GM20000 (cell line): ENCODE measurements at places on chromosomes 7 and 10.

GRCh38 chr10:101749047-101750016 is 26.6 kb downstream of the FGF8 start:
- DNase-seq, result no peak

GRCh38 chr10:130243015-130243414 is 106.8 kb downstream of the GLRX3 start:
- DNase-seq, result no peak

GRCh38 chr10:35640474-35640873 is 1.6 kb downstream of the FZD8 start:
- DNase-seq, result peak; percentile 86

GRCh38 chr7:17147409-17147808 is 151.0 kb upstream of the AHR start:
- no peak for DNase-seq

- no peak for DNase-seq
These were observed 7.2 kb downstream of the ZNF277 start for GRCh38 chr7:112213735-112214134.

DNA sequence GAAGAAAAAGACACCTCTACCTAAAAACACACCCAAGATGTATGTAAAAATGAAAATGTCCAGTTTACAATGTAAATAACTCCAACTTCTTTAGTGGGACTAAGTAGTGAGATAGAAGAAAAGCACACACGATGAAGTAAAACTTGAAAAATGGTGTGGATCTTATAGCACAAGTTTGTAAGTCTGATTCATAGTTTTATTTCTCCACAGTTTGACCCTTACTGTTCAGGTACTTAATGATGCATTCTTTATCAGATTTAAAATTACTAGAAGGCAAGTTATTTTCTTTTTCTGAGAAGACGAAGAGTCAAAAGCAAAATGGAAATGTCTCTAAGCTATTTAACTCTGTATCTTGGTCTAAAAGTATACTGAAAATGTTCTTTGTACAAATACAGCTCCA is 6.1 kb downstream of the NAMPT start:
- DNase-seq, result no peak

DNA sequence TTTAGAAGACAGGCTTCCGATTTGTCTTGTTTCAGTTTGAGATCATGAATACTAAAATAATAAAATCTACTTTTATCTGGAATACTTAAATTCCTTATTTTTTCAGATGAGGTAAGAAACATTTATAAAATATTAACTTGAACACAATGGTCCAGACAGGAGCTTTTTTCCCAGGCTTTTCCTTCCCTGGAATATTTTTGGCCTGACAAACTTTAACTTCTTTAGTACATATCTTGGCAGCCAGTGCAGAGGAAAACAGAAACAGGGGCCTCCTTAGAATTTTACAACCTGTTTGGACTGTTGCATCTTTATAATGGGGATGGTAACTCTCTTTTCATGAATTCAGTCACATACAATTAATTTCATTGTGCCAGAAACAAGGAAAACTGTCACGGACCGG is 41.4 kb downstream of the NRP1 start:
- no peak for DNase-seq

DNA sequence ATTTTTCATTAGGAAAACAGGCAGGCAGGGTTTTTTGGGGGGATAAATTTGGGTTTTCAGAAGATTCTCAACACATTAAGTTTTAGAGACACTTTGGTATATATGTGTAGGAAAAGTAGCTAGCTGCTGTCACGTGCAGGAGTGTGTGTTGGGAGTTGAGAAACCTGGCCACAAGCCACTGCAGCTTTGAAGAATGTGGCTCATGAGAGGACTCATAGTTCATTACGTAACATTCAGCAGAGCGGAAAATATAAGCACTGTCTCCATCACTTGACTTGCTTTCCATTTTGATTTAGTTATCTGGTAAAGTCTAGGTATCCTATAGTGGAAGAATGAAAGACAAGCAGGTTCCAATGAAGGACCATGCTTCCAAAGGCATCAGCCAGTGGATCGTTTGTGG is 31.2 kb downstream of the SMNDC1 start:
- peak; percentile 16 for DNase-seq

DNA sequence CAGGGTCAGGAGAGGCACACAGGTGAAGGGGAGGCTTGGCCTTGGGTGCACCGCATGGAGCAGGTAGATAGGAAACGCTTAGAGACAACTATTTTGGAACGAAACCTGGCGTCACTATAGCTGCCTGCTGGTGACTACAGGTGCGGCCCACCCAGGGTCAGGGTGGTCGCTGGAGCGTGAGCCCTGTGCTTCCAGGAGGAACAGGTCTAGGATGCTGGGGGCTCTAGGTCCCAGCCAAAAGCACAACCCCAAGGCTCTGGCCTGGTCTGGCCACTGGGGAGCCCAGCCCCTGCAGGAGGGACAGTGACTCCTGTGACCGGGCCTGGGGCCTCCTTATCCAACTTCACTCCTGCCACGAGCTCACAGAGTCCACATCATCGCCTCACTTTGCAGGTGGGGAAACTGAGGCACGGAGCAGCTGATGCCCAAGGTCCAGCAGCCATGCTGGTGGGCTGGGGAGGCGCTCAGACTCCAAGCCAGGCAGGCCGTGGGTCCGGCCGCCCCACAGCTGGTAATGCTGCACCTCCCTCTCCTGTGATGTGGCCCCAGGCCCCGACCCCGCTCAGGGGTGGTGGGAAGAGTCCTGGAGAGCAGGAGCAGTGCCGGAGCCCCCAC is 9.0 kb downstream of the LFNG start:
- DNase-seq, result no peak

DNA sequence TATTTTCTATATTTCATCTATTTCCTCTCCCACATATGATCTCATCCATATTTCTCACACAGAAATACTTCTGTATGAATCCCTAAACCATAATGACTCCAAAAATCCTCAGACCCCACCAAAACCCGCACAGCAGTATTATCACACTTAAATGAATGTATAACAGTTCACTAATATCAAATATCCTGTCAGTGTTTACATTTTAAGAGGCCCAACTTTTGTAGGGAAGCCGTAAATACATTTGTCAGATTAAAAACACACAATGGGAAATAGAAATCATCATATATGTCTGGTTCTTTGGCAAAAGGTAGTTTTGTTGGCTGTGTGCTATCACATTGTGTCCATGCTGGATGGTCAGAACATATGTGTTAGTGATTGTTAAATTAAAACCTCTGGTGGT is 4.2 kb downstream of the AUTS2 start:
- no peak for DNase-seq

GRCh38 chr7:44712012-44712411 is 36.6 kb upstream of the ZMIZ2 start:
- peak; percentile 3 for DNase-seq

GRCh38 chr10:79165070-79165778 is 96.5 kb downstream of the ZMIZ1 start:
- DNase-seq, result no peak

- DNase-seq, result no peak
These were observed 18.7 kb downstream of the LCOR start for GRCh38 chr10:96850825-96851224.
